ENCODE measurements at places on chromosomes 12 and 14.

GRCh38 chr14:66015071-66015780, 470.9 kb upstream of the CCDC196 start:
- DNase-seq, result no peak

GRCh38 chr12:120093336-120093591, 23.3 kb downstream of the RAB35 start:
- no peak for DNase-seq

DNA sequence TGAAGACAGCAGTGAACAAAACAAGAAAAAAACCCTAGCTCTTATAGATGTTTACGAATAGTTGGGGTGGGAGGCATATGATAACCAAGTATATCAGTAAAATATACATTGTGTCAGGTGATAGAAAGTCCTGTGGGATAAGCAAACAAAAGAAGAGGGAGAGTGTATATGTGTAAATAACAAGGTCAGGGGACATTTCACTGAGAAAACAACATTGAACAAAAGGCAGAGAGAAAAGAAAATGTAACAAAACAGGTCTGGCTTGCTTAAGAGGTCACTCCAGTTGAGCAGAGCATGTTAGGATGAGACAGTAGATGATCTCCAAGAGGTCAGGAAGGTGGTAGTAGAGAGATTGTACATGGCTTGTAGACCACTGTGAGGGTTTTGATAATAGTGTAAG, 304.1 kb downstream of the ACSS3 start:
- DNase-seq, result no peak

DNA sequence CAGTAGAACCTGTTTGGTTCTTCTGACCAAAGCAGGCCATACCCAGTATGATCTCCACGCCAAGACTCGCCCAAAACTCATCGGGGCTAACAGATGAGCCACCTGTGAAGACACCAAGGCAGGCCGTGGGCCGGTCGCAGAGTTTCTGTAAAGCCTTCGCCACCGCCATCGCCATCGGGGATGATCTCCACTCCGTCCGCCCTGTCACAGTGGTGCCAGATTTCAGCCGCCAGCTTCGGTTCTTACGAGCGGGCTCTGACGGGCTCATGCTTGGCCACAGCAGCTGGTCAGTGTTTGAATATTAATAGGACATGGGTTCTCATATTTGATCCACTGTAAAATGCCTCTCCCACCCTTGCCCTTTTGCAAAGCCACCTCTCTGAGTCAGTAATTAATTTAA, 113.2 kb upstream of the TMEM132D start:
- no peak for DNase-seq

GRCh38 chr12:32702473-32702872, 23.4 kb downstream of the DNM1L start:
- DNase-seq, result peak; percentile 71

GRCh38 chr14:24662753-24663152, 28.8 kb upstream of the GZMB start:
- peak; percentile 91 for DNase-seq

DNA sequence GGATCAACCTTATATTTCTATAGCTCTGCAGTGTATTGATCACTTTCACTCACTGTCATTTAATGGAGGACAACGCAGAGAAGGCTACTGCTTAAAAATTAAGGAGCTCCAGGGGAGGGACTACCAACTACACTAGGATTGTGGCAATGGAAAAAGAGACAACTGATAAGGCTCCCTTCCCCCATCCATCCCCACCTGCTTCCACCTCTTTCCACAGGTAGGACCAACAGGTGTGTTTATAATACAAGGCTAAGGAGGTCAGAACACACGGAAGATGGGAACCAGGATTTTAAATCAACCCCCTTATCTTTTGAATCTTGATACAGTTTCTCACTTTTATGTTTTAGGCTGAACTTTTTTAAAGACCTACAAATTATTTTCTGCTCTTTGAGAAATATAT, 90.8 kb downstream of the STAB2 start:
- no peak for DNase-seq

DNA sequence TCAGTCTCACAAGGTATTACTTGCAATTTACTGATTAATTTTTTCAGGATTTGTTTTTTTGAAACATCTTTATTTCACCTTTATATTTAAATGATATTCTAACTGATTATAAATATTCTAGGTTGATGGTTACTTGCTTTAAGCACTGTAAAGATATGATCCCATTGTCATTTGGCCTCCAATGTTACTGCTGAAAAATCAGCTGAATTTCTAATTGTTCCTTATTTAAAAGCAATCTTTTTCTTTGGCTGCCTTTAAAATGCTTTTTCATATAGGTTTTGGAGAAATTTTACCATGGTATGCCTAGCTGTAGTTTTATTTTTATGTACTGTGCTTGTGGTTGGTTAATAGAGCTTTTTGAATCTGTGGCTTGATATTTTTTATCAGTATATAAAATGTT, 275.6 kb upstream of the PPFIA2 start:
- no peak for DNase-seq

GRCh38 chr12:102010265-102010994, 51.4 kb downstream of the WASHC3 start:
- DNase-seq, result peak; percentile 43

GRCh38 chr14:97640031-97640430, 842.8 kb downstream of the VRK1 start:
- no peak for DNase-seq

GRCh38 chr12:92034858-92035401, 110.7 kb downstream of the BTG1 start:
- DNase-seq, result peak; percentile 47

GRCh38 chr14:58138714-58139482, 13.1 kb downstream of the ARMH4 start:
- DNase-seq, result peak; percentile 52

DNA sequence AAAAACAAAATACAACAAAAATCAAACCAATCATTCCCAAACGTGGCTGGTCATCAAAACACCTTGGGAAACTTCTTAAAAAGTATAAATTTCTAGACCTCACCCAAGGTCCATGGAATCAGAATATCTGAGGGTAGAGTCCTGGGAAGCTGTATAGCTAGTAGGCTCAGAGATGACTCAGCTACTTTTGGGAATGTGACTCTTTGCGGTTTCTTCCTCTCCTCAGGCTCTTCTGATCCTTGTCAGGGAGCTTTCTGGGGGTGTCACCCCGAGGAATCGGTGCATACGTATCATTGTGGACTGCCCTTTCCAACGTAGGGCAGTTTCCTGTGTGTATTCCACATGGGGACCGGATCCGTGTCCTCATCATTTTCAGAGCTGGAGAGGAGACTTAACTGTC, 14.8 kb downstream of the JDP2 start:
- DNase-seq, result no peak

- no peak for DNase-seq
Measured at GRCh38 chr12:23426328-23426727, 523.1 kb downstream of the SOX5 start.

DNA sequence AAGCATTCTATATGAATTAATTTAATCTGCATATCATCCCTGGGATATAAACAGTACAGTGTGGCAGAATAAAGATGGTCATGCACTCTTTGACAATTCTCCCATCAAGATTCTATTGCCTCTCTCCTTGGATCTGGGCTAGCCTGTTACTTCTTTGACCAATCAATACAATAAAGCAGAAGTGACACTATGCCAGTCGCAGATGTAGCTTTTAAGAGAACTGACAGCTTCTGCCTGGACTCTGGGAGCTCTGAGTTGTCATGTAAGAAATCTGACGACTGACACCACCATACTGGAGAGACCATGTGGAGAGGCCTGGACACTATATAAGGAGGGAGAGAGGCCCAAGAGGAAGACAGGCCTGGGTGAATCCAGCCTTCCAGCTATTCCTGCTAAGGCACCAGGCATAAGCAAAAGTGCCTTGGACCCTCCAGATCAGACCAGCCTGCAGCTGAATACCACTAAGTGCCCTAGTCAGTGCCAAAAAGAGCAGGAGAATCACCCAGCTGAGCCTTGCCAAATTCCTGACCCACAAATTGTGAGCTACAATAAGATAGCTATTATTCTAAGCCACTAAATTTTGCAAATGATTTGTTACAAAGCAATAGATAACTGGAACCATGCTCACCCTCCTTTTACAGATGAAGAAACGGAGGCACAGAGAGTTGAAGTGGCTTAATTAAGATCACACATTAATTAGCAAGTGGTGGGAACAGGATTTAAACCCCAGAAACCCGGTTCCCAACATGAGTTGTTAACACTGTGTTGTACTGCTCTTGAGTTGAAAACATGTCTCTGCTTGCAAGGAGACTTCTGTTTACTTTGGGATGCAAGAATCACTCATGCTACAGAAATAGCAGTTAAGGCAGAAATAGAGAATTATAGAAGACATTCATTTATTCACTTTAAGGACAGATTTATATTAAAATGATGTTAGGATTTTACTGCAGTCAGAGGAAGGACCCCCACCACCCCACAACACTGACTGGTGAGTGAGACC, 84.6 kb downstream of the RIN3 start:
- no peak for DNase-seq

- DNase-seq, result no peak
Measured at GRCh38 chr12:6072302-6072752, 52.1 kb downstream of the VWF start.

- no peak for DNase-seq
Measured at GRCh38 chr14:58912799-58913432, 275.2 kb downstream of the DACT1 start.

DNA sequence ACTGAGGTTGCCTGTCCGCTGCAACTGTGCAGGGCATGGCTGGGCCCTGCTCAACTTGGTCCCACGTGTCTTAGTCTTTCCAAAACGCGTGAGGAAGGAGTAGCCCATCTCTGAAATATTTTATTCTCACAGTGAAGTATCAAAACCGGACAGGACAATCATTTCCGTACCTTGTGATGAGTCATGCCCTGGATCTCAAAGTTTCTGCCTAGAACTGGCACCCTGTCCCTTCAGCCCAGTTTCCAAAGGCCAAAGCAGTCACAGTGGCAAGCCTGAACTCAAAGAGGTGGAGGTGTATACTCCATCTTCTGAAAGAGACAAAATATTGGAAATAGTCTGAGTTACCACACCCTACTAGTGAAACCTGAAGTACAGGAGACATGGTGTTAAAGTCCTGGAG, 28.5 kb upstream of the SRGAP1 start:
- DNase-seq, result no peak

- DNase-seq, result peak; percentile 1
Measured at GRCh38 chr12:83389237-83389996, 702.7 kb downstream of the TMTC2 start.

DNA sequence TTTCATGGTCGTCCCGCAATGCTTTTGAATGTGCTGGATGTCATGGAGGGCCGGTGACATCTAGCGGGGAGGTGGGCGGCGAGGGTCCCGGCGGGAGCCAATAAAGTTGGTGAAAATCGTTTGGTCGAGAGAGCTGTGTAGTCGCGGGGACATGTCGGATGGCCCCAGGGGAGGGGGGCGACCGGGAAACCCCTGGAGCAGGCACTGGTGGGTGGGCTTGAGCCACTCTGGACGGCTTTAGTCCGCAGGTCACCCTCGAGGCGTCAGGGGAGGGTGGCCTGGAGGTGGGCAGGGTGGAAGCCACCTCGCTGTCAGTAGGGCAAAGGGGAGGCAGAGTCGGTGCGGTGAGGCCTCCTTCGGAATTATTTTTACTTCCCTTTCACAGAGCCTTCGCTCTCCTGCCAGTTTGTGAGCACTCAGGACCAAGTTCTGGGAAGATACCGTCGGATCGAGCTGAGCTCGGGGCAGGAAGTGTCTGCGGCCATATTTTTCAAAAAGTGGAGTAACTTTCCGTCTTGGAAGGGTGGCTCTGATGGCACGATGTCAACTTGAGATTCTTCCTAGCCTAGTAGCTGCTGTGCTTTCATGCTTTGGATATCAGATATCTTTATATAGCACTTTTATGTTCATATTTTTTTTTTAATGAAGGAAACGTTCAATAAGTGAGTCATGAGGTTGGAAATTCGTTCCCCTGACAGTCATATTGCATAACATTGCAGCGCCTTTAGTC, 28.2 kb downstream of the WBP11 start:
- DNase-seq, result peak; percentile 69

Measured in common myeloid progenitor, CD34-positive (primary cell).